ENCODE measurements at places on chromosomes 5 and 9.

GRCh38 chr9:20319241-20319640 lies 303.1 kb downstream of the MLLT3 start:
- DNase-seq: no peak

- DNase-seq: no peak
Observed at GRCh38 chr5:160064417-160064810, 54.8 kb downstream of the PWWP2A start.

DNA sequence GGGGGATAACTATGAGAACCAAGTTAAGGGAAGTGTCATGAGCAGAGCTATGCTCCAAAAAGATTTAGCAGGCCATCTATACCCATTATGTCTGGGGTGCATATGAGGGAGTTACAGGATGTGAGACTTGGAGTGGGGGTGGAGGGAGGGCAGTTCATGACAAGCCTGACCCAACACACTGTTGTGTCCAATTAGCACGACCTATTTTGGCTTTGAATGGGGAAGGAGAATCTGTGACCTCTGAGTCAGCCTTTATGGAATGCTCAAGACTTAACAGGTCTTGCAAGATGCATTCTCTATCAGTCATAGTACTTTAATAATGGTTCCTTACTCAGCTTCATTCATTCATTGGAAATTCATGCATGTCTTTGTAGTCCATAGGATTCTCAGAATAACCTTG lies 71.7 kb downstream of the GRIA1 start:
- DNase-seq: no peak

GRCh38 chr5:20617841-20618240 lies 629.8 kb upstream of the CDH18 start:
- no peak for DNase-seq

- DNase-seq: no peak
Observed at GRCh38 chr5:60843386-60843935, 608 bp downstream of the ELOVL7 start.

DNA sequence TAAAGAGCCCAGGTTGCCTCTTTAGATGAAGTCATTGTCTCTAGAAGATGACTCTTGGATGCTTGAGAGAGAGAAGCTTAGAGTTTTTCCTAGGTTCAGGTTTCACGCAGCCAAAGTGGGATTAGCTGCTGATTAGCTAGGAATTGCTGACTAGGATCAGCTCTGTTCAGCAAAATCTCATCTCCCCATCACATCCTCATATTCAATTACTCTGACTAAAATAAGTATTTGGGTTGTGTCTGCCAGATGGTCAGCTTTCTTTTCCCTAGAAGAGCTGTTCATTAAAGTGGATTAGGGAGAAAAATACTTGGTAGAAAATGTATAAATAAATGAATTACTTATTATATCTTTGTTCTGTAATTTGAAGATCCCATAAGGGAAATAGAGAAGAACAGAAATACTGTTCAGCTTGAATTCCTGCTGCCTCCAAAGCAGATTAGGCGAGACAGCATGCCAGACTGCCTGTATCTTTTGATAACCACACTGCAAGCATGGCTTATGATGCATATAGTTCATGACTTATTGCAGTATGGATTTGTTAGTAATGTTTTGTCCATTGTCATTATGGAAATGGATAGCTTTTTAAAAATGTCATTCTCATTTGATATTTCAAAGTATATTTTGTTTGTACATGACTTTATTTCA lies 184.8 kb upstream of the CD180 start:
- DNase-seq: no peak

DNA sequence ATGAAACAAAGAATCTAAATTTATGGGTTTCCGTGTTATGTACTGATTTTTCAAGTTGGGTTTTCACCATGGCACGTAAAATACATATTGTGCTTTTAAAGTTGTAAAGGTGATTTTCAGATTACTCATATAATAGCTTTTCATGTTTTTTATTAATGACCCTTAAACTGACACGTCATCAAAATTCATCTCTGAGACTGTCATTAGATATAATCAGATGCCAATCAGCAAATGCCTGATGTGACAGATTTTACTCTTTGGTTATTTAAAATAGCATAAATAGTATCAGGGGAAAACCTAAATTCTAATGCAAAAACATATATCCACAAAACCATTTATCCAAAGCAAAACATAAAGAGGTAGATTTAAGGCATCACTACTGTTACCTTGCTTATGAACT lies 11.0 kb downstream of the RFX3 start:
- DNase-seq: no peak

GRCh38 chr5:118439831-118440230 lies 548.5 kb downstream of the DTWD2 start:
- DNase-seq: no peak

DNA sequence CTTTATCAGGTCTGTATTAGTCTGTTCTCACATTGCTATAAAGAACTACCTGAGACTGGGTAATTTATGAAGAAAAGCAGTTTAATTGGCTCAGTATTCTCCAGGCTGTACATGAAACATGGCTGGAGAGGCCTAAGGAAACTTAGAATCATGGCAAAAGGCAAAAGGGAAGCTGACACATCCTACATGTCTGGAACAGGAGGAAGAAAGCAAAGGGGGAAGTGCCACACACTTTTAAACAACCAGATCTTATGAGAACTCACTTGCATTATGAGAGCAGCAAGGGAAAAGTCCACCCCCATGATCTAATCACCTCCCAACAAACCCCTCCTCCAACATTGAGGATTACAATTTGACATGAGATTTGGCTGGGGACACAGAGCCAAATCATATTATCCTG lies 132.1 kb downstream of the PCSK1 start:
- no peak for DNase-seq

DNA sequence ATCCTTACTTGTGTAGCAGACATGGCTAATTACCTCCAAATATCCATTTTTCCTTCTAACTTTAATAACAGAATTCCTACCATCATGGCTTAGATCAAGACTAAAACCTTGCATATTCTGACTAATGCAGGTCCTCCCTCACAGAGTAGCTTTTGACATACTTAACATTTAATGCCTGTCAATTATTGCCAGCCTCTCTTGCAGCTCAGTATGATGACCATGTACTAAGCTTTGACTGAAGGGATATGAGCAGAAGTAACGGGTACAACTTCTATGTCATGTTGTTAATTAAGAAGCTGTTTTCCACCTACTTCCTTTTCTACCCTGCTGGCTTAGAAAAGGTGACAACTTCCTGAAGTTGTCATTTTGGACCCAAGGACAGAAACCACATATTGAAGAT lies 533.4 kb downstream of the PSAT1 start:
- DNase-seq: no peak

DNA sequence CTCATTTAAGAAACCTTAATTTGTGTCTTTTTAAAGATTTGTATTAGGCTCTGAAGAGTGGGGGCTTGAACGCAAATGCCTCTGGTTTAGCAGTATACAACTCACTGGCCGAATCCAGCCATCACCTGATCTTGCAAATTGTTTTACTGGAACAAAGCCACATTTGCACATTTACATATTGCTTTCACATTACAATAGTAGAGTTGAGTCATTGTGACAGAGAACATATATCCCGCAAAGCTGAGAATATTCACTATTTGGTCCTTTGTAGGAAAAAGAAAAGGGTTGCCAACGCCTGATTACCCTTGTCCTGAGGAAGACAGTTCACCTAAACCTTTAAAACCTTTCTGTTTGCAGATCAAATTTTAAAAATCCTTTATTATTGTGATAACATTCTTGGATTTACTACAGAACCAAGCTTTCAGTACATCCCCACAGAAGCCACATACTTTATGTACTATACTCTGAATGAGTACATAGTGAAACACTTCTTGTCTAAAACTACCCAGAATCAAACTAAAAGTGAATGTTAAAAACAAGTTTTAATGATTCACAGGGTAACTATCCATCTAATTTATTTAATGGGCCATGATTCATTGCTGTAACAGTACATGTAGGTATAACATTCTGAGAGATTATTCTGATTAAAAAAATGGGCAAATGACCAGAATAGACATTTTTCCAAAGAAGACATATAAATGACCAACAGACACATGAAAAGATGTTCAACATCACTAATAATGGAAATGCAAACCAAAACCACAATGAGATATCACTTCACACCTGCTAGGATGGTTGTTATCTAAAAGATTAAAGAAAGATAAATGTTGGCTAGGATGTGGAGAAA lies 161.0 kb downstream of the SLC25A46 start:
- no peak for DNase-seq

- DNase-seq: no peak
Observed at GRCh38 chr9:87140605-87141109, 193.4 kb upstream of the GAS1 start.

DNA sequence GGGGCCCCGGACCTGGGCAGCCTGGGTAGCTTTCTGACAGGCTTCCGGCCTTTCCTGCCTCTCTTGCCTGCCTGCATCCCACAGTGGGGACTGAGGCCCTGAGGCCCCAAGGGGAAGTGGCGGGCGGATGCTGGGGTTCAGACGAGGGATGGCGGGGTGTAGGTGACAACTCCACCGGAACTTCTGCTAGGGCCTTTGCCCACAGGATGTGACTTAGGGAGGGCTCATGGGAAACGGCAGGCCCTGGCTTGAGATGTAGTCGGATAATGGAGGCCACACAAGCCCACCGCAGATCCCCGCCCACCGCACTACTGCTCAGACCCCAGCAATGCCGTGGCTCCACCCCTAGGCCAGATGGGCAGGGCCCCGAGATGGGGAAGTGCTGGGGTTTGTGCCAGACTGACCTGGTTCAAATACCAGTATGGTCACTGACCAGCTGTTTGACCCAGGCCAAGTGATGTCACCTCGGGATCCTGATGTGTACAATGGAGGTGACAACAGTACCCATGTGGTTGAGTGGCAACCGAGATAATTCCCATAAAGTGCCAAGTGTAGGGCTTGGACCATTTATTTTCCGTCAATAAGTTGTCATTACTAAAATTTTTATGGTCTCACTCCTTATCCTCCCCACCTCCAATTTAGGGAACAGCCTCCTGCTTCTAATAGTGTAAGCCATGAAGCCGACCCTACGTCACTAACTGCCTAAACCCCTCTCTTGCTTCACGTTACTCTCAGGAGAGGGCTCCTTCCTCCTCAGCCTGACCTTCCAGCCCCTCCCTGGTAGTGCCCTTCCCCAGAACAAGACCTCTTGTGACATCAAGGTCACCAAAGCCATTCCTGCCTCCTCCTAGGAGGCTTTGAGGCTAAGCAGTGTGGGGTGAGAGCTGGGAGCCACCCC lies 2.5 kb upstream of the CDK9 start:
- DNase-seq: peak; percentile 96

- no peak for DNase-seq
Observed at GRCh38 chr5:42666869-42667268, 89.7 kb upstream of the CCDC152 start.

All from GF-D8 (cell line).